ENCODE measurements at places on chromosomes 7 and 10. TPM values are rescaled to one million over a fixed set of nuclear protein-coding genes. Genes with fewer than 3 reads are reported as not detected.

DNA sequence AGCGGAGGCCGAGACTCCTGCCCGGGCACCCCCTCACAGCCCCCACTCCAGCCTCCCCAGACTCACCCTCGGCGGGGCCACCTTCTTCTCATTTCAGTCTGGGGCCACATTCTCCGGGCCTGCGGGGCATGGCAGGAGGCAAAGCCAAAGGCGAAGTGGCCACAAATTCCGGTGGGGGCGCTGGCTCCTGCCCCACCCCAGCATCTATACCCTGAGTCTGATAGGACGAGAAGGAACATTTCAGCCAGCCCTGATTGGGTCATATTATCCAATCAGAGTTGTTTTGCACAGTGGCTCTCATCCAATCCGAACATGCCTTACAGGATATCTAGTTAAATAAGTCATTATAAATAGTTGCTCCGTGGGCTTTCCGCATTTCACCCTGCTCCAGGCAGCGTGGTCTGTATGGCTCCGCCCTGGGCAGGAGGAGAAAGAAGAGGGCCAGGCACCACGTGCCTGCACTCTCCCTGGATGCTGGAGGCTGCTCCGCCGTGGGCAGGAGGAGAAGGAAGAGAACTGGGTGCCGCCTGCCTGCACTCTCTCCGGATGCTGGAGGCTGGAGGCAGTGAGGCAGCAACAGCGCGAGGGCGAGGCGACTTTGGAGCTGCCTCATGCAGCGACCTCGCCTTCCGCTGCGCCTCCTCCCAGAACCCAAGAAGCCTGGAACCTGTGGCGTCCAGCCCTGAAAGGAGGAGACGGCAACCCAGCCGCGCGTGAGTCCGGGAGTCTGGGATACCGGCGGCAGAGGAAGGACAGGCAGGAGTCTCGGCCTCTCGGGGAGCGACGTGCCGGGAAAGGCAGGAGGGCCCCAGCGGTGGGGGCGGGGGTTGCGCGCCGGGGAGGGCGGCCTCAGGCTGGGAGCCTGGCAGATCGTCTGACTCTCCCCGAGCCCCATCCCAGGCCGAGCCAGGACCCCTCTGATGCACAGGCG, 162.9 kb downstream of the ZNF33B start:
- DNase-seq = no peak

Gene TCF7L2
- total RNA-seq = not detected

DNA sequence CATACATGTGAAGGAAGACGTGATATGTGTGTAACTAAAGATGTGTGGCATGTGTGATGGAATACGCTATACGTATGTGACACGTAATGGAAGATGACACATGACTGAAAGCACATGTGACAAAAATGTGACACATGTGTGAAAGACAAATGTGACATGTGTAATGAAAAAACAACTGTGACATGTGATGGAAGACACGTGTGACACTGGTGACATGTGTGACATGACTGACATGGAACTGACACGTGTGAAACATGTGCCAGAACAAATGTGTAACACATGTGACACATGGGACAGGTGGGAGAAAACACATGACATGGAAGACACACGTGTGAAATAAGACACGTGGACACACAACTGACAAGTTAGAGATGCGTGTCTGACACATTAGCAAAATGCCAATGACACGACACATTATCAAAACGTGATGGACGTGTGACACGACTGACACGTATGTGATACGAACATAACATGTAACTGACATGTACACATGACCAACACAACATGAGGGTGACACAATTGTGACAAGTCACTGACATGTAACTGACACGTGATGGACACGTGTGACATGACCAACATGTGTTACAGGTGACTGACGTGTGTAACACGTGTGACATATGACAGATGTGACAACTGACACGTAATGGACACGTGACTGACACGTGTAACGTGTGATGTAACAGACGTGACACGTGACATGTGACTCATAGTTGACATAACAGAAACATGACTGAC, 24.4 kb downstream of the CRPPA start:
- DNase-seq = no peak

Gene CALY
- total RNA-seq = not detected

- no peak for DNase-seq
Measured at GRCh38 chr10:21174715-21175495, 277.8 kb upstream of the NEBL start.

GRCh38 chr7:149780636-149781419, 7.4 kb upstream of the ZNF467 start:
- DNase-seq = peak; percentile 69

GRCh38 chr10:98446151-98446660, 529 bp downstream of the HPS1 start:
- DNase-seq = peak; percentile 59

GRCh38 chr7:134593530-134594392, 44.9 kb downstream of the AKR1B15 start:
- DNase-seq = no peak

Gene RSBN1L
- 14.1 TPM for total RNA-seq

DNA sequence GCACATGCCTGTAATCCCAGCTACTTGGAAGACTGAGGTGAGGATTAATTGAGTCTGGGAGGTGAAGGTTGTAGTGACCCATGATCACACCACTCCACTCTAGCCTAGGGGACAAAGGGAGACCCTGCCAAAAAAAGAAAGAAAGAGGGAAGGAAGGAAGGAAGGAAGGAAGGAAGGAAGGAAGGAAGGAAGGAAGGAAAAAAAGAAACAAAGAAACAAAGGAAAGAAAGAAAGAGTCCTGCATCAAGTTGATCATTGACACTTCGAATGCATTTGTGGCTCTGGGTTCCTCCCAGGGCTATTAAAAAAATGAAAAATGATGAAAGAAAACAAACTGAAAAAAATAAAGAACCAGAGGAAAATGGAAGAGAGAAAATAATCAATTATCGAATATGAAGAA, 3.9 kb upstream of the PRRT4 start:
- DNase-seq = no peak

Gene AMPH
- total RNA-seq = not detected

- no peak for DNase-seq
Measured at GRCh38 chr7:150476819-150477631, 26.6 kb downstream of the GIMAP8 start.

DNA sequence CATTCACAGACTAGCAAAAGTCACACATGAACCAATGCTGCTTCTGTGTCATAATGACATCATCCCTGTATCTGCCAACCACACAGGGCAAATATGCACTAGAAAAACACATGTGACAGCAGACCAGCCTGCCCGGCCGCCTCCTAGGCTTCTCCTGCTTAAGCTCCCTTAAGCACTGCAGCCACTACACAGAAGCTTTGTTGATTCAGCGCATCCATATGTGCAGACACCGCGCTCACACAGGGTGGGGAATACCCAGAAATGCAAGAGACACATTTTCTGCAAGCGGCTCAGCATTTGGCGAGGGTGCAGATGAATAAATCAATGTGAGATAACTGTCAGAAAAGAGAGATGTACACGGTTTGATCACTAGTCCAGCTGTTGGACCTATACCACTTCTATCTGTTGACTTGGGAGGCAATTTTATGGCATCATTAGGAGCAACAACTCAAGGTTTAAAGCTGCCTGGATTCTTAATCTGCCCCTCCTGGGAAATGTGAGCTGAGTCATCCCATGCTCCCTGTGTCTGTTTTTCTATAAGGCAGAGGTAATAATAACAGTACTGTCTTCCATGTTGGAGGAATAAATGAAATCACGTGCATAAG, 33.4 kb downstream of the CPXM2 start:
- no peak for DNase-seq

Gene ERVW-1
- not detected for total RNA-seq

- DNase-seq = no peak
Measured at GRCh38 chr7:69076566-69076965, 521.7 kb upstream of the AUTS2 start.

Data from Karpas-422 (cell line).